ENCODE measurements at places on chromosomes 2 and 18.

- DNase-seq, result no peak
Observed at GRCh38 chr2:96427917-96428316, 77.2 kb downstream of the NEURL3 start.

- DNase-seq, result no peak
Observed at GRCh38 chr2:207126724-207127308, 38.9 kb downstream of the KLF7 start.

GRCh38 chr18:34901299-34901698 is 139.9 kb upstream of the MAPRE2 start:
- DNase-seq, result no peak

DNA sequence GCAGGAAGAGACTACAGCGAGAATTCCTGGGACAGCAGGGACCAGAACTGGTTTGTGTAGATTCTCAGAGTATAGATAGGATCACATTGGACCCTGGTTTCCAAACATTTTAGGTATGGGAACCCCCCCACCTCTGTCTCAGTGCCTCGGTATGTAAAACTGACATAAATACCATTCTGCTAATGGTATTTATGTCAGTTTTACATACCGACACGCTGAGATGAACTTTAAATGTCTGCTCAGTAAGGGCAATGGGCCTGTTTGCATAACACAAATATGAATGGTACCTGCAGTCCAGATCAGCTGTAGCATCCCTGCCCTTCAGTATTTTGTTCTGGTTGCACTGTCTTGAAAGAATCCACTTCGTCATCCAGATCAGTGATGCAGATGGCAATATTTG is 73.2 kb downstream of the WDSUB1 start:
- no peak for DNase-seq

GRCh38 chr2:122884889-122885288 is 1129.4 kb downstream of the TSN start:
- no peak for DNase-seq

DNA sequence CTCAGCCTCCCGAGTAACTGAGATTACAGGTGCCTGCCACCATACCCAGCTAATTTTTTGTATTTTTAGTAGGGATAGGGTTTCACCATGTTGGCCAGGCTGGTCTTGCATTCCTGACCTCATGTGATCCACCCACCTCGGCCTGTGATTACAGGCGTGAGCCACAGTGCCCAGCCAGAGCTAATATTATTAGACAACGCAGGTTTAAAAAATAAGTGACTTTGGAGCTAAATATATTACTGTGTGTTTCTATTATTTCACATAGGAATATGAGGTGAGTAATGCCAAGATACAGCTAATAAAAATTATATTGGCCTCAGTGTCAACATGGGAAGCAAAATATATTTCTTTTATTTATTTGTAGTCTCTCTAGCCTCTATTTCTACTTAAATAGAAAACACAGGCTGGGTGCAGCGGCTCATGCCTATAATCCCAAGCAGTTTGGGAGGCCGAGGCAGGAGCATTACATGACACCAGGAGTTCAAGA is 120.2 kb downstream of the C2orf74 start:
- DNase-seq, result no peak

Measured in stimulated activated naive CD4-positive, alpha-beta T cell treated with Interleukin-2 at 50 U/mL for 16 hours (primary cell).